ENCODE measurements at places on chromosomes 5 and 9. TPM values are rescaled to one million over a fixed set of nuclear protein-coding genes. Genes with fewer than 3 reads are reported as not detected.

The TERT gene
- total RNA-seq = not detected

The DIPK1B gene
- total RNA-seq = 12.3 TPM

The ANKRD31 gene
- total RNA-seq = not detected

The DNM1 gene
- total RNA-seq = 9.1 TPM

The PCDHB10 gene
- total RNA-seq = not detected

The IL13 gene
- total RNA-seq = not detected

- DNase-seq = no peak
Observed at GRCh38 chr9:21609506-21609905, 127.4 kb upstream of the IFNE start.

GRCh38 chr5:143923634-143924266, 111.8 kb downstream of the HMHB1 start:
- DNase-seq = no peak

- DNase-seq = no peak
Observed at GRCh38 chr5:157971571-157972216, 112.7 kb upstream of the CLINT1 start.

- DNase-seq = no peak
Observed at GRCh38 chr5:31413030-31413812, 118.7 kb downstream of the DROSHA start.

- no peak for DNase-seq
Observed at GRCh38 chr9:126388964-126389708, 62.5 kb downstream of the MVB12B start.

DNA sequence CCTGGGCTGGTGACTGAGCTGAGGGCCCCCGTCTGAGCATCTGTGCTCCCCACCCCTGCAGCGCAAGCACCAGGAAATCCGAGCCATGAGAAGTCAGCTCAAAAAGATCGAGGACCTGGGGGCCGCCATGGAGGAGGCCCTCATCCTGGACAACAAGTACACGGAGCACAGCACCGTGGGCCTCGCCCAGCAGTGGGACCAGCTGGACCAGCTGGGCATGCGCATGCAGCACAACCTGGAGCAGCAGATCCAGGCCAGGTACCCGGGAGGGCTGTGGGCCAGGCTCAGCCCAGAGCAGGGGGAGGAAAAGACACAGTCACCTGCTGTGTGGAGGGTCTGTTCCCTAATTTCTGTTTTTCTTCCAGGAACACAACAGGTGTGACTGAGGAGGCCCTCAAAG, 24.6 kb downstream of the DYNC2I2 start:
- DNase-seq = no peak

GRCh38 chr9:35422346-35422745, 67.6 kb upstream of the RUSC2 start:
- no peak for DNase-seq

- no peak for DNase-seq
Observed at GRCh38 chr9:82764061-82764668, 298.8 kb downstream of the RASEF start.

GRCh38 chr9:75010570-75010969, 17.5 kb downstream of the CARNMT1 start:
- DNase-seq = no peak
